ENCODE measurements at places on chromosomes 11 and 22.

DNA sequence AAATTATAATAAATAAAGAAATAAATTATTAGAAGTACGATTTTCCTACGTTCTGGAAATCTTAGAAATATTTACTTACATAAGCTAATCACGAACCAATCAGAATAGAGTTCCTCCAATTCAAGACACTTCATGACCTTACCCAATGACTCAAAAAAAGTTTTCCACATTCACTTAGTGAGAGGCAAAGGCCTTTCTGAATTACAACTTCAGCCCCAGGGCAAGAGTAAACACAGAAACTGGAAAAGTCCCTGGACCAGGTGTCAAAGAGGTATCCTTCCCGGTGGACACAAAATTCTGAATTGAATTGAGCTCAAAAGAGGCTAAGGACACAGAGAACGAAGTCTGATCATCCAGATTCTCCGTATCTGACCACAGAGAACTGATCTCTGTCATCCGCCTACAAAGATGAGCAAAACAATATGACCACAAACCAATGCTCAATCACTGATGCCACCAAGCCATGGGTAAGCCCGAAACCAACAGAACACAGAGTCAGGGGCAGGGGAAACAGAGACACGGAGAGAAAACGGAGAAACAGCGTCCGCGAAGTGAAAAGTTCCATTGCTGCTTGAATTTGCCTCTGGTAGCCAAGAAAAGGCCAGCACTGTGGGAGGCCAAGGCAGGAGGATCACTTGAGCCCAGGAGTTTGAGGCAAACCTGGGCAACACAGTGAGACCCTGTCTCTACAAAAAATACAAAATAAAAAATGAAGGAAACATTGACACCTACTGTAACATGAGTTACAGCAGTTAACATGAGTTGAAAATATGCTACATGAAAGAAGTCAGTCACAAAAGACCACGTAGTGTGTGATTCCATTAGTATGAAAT is 6.8 kb downstream of the BID start:
- no peak for DNase-seq

GRCh38 chr11:18145837-18146236 is 13.5 kb downstream of the MRGPRX3 start:
- no peak for DNase-seq

DNA sequence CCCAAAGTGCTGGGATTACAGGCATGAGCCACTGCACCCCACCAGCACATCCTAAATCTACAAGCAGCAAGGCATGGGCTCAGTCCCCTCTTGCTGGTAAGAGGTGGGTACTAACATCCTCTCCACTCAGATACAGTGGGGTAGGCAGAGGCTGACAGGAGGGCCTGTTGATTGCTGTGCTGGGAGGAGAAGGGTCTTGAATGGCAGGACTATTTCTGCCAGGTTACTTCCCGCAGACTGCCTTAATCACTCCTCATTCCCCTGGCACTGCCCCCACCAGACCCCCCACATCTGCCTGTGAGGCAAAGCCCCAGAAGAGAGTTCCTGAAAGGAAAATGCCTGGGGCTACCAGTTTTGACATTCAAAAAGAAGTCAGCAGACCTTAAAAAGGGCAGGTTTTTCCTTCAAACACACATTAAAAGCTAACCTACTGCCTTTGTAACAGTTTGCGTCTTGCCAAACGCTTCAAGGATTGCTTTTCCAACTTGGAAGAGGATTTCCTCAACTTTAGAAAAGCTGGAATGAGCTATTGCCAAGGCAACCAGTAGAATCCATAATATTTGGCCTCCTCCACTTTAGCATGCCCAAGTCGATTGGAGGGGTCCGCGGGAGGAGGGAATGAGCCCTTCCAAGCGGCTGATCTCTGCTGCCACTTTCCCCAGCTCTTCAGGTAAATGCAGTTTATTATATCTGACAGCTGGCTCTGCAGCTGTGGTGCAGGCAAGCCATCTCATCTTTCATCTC is 62.0 kb downstream of the FDX1 start:
- DNase-seq, result no peak

DNA sequence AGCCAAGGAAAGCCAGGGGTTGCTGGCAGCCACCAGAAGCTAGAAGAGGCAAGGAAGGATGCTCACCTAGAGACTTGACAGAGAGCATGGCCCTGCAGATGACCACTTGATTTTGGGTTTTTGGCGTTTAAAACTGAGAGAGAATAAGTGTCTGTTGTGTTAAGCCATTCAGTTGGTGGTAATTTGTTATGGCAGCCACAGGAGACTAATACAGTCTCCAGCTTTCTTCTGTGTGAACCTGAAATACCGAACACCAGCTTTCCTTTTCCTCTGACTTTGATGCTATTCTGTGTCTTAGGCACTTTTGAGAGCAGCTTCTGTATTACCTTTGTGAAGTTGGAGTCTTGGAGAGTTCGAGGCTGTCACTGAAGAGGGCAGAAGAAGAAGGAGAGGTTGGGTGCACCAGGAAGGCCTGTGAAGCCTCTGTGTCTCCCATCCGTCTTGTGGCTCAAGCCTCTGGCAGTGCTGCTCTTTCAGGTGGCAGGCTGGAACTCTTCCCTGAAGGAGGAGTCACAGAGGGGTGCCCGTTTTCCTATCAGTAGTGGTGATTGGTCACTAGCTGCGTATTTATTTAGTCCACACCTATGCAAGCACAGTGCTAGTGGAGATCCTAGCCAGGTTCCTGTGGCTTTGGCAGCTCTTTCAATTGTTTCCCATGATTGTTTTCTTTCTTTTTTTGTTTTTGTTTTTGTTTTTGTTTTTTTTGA is 2.5 kb downstream of the TBC1D22A start:
- DNase-seq, result no peak

GRCh38 chr11:93652161-93652597 is 9.3 kb upstream of the CEP295 start:
- peak; percentile 24 for DNase-seq

GRCh38 chr11:76626266-76626665 is 44.3 kb downstream of the LRRC32 start:
- no peak for DNase-seq

DNA sequence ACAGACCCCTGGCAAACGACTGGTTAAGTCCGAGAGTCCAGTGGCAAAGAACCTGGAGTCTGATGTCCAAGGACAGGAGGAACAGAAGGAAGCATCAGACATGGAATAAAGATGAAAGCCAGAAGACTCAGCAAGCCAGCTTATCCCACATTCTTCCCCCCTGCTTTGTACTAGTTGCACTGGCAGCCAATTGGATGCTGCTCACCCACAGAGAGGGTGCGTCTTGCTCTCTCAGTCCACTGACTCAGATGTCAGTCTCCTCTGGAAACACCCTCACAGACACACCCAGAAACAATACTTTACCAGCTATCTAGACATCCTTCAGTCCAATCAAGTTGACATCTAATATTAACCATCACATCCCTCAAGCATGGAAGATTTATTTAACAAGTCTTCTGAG is 1265.8 kb upstream of the CNTN5 start:
- no peak for DNase-seq

DNA sequence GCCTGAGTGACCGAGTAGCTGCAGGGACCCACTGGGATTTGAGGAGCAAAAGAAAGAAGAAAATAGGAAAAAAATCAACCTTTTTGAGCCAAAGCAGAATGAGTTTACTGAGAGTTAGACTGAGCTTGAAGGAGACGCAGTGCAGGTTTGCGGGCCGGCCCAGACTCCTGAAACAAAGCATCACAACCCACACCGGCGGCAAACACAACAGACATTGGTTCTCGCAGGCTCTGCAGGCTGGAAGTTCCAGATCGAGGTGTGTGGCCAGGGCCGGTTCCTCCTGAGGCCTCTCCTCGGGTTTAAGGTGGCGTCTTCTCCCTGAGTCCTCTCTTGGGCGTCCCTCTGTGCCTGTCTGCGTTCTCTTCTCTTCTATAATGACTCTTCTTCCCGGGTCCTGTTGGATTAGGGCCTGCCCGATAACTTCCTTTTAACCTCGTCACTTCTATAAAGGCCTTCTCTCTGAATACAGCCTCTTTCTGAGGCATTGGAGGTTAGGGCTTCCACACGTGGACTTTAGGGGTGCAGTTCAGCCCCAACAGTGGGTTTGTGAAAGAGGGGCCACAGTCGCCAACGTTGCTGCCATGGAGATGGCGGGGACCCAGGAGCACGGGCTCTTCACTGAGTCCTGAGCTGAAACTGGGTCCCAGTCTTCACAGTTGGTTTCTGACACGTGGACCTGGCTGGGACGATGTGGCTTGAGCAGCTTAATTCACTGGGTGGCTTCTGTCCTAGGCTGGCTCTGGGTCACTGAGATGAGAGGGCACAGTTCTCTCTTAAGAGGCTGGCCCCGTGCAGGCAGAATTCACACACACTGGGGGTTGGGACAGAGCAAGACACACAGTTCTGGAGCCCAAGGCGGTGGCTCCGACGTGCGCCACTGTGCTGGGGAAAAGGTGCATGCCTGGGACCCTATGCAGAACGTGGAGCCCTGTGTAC is 1047.7 kb downstream of the BRD1 start:
- no peak for DNase-seq

DNA sequence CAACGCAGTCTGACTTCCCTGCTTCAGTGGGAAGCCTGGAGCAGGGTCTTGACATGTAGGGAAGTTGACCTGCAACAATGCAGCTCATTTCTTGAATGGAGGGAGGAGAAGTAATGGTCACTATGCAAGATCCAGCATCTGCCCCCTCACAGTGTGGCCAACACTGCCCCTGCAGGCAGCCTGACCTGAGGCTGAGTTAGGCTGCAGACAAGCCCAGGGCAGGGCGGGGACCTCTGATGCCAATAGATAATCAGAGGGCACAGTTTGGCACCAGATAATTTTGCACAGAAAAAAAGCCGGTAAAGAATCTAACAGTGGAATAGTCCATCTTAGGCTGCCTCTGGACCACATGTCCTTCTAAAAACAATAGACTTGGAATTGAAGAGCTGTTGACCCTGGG is 182.3 kb downstream of the DSCAML1 start:
- DNase-seq, result no peak

- no peak for DNase-seq
Measured at GRCh38 chr22:37982938-37983859, 1.2 kb downstream of the SOX10 start.

DNA sequence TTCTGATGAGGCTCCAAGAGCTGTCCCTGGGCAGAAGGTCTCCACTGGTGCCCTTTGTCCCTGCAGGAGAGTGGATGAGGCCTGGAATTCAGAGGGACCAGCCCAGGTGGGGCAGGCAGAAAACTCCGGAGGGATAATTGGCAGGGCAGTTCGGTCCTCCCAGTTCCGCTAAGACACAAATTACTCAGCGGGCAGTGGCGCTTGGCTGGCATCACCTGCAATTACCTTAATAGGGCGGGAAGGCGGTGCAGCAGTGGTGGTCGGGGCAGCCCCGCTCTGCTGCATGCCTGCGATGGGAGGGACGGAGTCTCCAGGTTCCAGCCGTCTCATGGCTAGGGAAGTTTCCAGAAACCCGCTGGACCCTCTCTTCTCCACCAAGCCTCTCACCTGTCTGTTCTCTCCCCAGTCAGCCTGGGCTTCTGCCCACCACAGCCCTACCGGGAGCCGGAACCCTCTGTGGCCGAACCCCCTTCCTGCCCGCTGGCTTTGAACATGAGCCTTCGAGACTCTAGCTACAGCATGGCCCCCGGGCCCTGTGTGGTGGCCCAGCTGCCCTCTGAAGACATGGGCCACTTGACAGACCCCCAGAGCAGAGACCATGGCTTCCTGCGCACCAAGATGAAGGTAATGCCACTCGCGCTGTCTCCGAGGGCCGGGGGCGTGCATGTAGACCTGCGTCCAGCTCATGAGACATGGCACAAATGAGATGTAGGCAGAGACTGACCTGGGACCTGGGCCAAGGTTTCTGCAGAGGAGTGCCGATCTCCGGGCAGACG is 7.0 kb downstream of the OVOL1 start:
- DNase-seq, result no peak

DNA sequence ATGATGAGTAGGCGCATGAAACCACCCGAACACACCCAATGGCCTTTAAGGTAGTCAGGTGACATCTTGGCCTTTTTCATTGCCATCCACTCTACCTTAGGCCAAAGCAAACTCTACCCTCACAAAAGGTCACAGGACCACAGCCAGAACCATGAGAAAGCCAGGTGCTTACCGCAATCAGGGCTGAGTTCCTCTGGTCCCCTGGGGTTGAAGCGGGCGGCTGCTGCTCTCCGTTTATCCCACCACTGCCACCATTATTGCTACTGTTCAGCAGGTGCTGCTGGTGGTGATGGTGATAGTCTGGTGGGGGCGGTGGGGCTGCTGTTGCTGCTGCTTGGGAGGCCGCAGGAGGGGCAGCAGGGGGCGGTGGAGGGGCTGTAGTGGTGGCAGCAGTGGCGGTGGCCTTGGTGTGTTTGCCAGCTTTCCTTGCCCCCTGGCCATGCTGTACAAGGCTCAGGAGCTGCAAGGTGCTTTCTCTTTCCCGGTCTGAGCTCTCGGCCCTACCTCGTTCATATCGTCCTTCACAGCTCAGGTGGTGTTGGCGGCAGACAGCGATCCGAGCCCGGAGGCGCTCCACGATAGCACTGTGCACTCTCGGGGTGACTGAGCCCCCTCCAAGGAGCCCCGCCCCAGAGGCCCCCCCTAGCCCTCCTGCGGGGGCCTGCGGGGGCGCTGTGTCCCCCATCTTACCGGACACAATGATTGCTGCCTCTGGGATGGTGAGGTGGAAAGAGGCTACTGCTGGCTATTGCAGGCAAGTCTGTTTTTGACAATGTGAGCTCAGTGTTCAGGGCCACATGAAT is 1.6 kb downstream of the MAML2 start:
- peak; percentile 69 for DNase-seq

GRCh38 chr11:127027789-127028188 is 27.2 kb upstream of the KIRREL3 start:
- no peak for DNase-seq

- no peak for DNase-seq
Measured at GRCh38 chr11:117878939-117879475, 2.5 kb upstream of the FXYD6 start.

DNA sequence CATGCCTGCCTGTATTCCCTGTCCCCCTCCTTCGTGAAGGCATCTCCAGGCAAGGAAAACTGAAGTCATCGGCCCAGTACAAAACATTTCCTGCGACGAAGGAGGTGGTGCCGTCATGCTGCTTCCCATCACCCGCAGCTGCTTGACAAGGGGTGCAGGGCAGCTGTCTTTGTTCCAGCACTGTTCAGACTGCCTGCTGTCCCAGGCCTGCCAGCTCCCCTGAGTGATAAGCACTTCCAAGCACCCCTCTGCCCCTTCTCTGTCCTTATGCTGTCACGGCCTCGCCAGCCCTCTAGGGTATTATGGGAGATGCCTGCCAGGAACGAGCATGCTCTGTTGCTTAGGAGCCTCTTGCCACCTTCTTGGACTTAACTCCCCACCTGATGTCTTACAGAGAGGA is 37.1 kb upstream of the BSX start:
- no peak for DNase-seq

GRCh38 chr22:23066200-23067022 is 3.9 kb upstream of the GNAZ start:
- DNase-seq, result no peak

DNA sequence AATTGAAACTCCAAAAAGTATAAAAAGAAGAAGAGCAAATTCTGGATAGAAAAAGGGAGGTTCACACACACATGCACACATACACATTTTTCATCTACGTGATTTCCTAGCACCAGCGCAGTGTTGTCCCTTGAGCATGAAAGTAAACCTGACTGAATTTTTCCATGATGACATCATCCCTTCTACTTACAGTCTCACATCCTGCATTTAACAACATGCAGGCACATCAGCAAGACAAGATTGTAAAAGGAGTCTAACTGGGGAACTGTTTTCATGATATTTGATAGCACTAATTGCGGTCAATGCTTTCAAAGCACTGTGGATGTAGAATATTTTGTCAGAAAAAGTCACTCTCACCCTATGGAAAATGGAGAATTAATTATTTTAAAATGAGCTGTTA is 36.6 kb downstream of the GAS2 start:
- peak; percentile 89 for DNase-seq
